Iris pigment epithelial cell (primary cell): ENCODE measurements at places on chromosomes 13 and 19.
A peak's percentile ranks its signal among the peaks of the same experiment; 100 is the strongest.

DNA sequence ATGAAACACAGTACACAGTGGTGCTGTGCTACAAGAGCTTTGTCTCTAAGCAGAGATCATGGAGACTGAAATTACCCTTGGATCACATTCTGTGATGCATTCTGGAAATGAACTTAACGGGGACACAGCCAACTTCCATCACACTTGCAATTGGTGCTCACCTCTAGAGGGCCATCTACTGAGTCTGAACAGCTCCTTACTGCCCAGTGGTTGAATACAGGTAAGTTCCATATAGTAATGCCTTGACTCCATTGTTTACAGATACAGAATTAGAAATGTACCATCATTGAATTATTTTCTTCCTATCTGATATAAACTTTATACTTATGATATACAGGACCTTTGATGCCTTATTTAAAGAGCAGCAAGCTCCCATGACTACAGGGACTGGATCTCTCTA is 686.4 kb downstream of the PCDH9 start:
- DNase-seq: no peak

GRCh38 chr13:70616847-70617246 is 508.6 kb upstream of the KLHL1 start:
- DNase-seq: no peak

DNA sequence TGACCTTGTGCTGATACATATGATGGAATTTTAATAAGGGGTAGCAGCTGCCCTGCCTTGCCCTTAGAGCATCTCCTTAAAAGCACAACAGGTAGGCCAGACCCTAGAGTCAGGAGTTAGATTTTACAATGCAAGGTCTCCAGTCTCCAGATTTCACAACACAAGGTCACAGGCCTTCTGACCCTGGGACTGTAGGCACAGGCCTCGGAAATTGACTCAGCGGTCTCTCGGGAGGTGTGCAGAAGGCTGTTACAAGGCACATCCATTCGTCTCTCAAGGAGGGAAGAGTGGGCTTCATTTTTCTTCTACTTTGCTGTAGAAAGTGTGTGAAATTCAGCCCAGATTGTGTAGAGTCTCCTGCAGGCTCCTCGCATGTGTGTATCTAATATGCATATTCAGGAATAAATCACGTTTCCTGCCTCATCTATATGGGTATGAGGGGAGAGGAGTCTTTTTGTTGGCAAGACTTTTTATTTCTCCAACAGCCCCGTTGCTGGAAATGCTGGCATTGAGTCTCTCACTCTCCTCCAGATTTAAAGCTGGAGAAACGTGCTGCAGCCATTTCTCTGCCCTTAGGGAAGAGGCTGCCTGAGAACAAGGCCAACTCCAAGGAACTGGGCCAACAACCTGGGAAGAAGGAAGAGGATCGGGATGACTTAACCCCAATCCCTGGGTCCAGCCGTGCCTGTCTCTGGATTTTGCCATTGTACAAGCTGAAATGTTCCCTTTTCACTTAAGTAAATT is 24.5 kb downstream of the UQCRFS1 start:
- DNase-seq: no peak

DNA sequence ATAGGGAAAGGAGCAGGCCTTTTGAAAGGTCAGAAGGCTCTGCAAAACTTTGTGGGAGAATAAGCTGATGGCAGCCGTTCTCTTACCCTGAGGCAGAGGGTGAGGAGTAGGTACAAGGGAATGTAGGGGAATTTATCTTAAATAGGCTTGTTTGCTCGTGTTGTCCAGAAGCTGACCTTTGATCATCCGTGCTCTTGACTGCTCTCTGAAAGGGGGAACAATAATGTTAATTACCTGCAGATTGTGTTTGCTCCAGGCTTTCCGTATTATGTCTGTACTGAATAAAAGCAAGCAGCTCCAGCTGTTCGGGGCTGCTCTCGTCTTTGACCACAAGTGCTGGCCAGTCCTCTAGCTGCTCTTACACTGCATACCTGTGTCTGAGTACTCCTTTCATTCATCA is 116.3 kb downstream of the ZNF429 start:
- DNase-seq: no peak

- DNase-seq: no peak
These were observed 32.6 kb downstream of the CEACAM1 start for GRCh38 chr19:42495663-42496062.

GRCh38 chr13:49561062-49561410 is 24.3 kb downstream of the RCBTB1 start:
- DNase-seq: peak; percentile 36

DNA sequence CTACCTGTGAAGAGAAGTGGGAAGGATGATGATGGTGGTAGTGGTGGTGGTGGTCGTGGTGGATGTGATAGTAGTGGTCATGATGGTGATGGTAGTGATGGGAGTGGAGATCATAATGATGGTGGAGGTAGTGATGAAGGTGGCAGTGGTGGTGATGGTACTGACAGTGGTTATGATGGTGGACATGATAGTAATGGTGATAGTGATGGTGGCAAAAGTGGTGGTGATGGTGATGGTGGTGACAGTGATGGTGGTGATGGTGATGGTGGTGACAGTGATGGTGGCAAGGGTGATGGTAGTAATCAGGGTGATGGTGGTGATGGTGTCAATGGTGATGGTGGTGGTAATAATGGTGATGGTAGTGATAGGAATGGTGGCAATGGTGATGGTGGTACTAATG is 26.2 kb downstream of the MBD3L2B start:
- no peak for DNase-seq

- DNase-seq: no peak
These were observed 518 bp downstream of the FLT3LG start for GRCh38 chr19:49474542-49474924.

- peak; percentile 59 for DNase-seq
These were observed 449.8 kb downstream of the DACH1 start for GRCh38 chr13:71417205-71417604.
